ENCODE measurements at places on chromosomes 1 and 21.

- DNase-seq: no peak
Observed at GRCh38 chr1:167635156-167635648, 5.2 kb downstream of the RCSD1 start.

- peak; percentile 82 for DNase-seq
Observed at GRCh38 chr1:38527373-38527966, 332.1 kb downstream of the RRAGC start.

DNA sequence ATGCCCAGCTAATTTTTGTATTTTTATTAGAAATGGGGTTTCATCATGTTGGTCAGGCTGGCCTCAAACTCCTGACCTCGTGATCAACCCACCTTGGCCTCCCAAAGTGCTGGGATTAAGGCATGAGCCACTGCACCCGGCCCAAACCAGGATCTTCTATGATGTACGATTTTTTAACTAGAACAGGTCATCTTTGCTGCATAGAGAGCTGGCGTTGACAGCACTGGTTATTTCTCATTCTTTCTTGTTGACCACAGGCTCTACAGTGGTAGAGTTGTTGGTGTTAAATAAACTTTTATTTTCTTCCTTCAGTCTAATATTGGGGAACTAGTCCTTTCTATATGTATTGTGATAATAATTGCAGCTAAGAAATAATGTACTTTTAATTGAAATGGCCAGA, 3.8 kb upstream of the MAB21L3 start:
- DNase-seq: no peak

- DNase-seq: no peak
Observed at GRCh38 chr21:43364851-43365424, 62.0 kb downstream of the SIK1 start.

GRCh38 chr1:41862384-41863221, 56.1 kb downstream of the HIVEP3 start:
- DNase-seq: no peak

GRCh38 chr1:115790846-115791245, 22.3 kb upstream of the CASQ2 start:
- DNase-seq: no peak

DNA sequence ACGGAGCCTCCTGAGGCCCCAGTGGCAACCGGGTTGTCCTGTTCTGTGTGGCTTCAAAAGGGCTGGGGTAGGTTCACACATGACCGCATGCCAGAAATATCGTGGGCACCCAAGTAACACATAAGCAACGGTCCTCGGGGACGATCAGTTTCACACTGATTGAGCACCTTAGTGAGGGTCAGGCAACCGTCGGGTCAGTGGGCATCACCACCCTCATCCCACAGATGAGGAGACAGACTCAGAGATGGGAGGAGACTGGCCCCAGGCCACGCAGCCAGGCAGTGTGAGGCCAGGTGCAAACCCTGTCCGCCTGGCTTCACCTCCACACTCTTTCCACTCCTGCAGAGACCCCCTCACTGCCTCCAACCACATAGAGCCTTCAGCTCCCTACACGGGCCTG, 309.8 kb downstream of the MATN1 start:
- DNase-seq: no peak

- DNase-seq: no peak
Observed at GRCh38 chr1:213061263-213061662, 10.2 kb downstream of the RPS6KC1 start.

DNA sequence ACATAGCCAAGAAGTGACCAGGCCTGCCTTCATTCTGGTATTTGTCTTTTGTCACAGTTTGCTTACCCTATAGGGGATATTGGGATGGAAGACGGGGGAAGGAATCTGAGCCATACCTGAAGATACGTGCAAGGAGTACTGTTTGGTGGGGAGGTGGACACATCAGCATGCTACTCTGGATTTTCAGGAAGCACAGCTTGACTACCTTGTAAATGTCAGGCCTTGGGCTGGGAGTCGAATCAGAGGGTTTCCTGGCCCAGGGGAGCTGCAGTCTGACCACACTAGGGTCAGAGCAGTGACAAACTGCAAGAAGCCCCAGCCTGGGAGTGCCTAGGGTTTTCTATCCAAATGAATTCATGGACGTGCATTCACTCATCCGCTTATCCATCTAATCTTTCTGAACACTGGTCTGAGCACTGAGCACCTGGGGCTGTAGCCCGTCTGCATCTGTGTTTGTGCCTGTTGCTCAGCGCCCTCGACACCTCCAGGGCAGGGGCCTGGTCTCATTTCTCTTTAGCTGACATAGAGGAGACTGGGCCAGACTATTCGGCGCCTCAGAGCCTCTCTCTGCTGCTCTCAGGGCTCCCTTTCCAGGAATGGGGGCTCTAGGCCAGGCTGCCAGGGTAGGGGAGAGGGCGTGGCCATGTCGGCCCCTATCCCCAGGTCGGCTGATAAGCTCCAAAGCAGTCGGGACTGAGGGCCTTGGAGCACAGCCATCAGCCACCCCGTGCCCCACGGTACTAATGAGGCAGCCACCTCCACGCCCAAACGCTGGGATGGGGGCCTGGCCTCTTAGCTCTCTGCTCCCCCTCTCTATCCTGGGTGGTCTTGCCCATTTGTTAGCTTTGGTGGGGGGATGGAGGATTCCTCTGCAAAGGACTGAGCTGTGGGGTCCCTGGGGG, 47.0 kb upstream of the SLC2A1 start:
- DNase-seq: no peak

GRCh38 chr1:48219803-48220202, 2.7 kb upstream of the SLC5A9 start:
- DNase-seq: no peak

DNA sequence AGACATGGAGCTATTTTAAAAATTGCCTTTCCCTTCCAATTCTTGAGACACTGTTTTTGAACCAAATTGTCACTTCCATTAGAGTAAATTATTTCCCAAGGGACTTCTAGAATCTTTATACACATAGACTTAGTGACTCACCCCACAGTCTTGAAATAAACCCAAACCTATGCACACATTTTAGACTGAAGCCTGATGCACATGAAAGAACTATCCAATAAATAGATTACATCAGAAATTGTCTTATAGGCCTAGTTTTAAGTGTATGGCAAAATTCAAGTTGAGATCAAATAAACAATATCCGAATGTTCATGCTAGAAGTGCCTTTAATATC, 32.2 kb upstream of the ZNF326 start:
- DNase-seq: no peak

- no peak for DNase-seq
Observed at GRCh38 chr1:76021846-76022245, 52.7 kb upstream of the ST6GALNAC3 start.

- DNase-seq: no peak
Observed at GRCh38 chr1:106700211-106700610, 356.3 kb upstream of the PRMT6 start.

- no peak for DNase-seq
Observed at GRCh38 chr1:227486559-227486958, 76.8 kb upstream of the ZNF678 start.

- no peak for DNase-seq
Observed at GRCh38 chr1:240508950-240509349, 103.0 kb downstream of the GREM2 start.
